Activated B cell treated with CpG ODN at 0.5 μM for 24 hours (primary cell): ENCODE measurements at places on chromosomes 2 and 18. TPM values are rescaled to one million over a fixed set of nuclear protein-coding genes. Genes with fewer than 3 reads are reported as not detected.

Gene CCDC74A
- 0.71 and 1.1 TPM in 2 replicates for total RNA-seq

DNA sequence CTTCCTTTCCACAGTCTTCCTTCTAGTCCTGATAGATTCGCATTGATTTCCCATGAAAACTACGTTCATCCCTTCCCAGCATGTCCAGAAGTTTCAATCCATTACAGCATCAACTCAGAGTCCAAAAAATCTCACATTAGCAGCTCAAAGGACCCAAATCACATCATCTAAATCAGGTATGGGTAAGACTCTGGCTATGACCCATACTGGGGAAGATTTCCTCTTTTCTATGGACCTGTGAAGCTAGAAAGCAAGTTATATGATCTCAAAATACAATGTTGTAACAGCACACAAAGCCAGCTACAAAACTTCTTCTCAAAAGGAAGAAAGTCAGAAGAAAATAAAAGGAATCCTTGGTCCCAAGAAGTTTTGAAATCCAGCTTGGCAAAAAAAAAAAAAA is 5.7 kb upstream of the DCC start:
- no peak for DNase-seq
- H3K36me3 ChIP-seq, result no peaks in the 10 kb centered on the region
- no peaks in the 10 kb centered on the region for H3K4me1 ChIP-seq
- H3K27ac ChIP-seq, result no peak overlapping the region
- H3K27me3 ChIP-seq, result peaks cover 6% of the 10 kb centered on the region

Gene TCF23
- total RNA-seq, result 0.07 TPM in 1 of 2 replicates, not detected in the other

Gene CTDSP1
- total RNA-seq, result 107 and 118 TPM in 2 replicates

GRCh38 chr18:11089931-11090715 is 59.2 kb downstream of the PIEZO2 start:
- no peak overlapping the region for H3K4me3 ChIP-seq
- H3K4me1 ChIP-seq, result no peaks in the 10 kb centered on the region
- no peaks in the 10 kb centered on the region for H3K36me3 ChIP-seq
- DNase-seq, result no peak

- no peaks in the 10 kb centered on the region for H3K27me3 ChIP-seq
- H3K27ac ChIP-seq, result no peak overlapping the region
- DNase-seq, result no peak
- H3K36me3 ChIP-seq, result peaks cover 78% of the 10 kb centered on the region
Observed at GRCh38 chr2:43269706-43270105, 43.3 kb upstream of the ZFP36L2 start.

Gene GNAL
- total RNA-seq, result 0.22 TPM in 1 of 2 replicates, not detected in the other

DNA sequence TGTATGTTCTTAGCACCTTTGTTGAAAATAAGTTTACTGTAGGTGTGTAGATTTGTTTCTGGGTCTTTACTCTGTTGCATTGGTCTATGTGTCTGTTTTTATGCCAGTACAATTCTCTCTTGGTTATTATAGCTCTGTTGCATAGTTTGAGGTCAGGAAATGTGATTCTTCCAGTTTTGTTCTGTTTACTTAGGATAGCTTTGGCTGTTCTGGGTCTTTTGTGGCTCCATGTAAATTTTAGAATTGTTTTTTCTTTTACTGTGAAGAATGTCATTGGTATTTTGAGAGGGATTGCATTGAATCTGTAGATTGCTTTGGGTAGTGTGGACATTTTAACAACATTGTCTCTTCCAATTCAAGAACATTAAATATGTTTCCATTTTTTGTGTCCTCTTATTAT is 69.1 kb downstream of the ANKRD62 start:
- H3K36me3 ChIP-seq, result no peaks in the 10 kb centered on the region
- H3K27me3 ChIP-seq, result peaks cover 10% of the 10 kb centered on the region
- no peaks in the 10 kb centered on the region for H3K4me1 ChIP-seq
- no peak overlapping the region for H3K27ac ChIP-seq
- H3K4me3 ChIP-seq, result no peak overlapping the region
- DNase-seq, result no peak
